ENCODE measurements at places on chromosomes 7 and 10.

DNA sequence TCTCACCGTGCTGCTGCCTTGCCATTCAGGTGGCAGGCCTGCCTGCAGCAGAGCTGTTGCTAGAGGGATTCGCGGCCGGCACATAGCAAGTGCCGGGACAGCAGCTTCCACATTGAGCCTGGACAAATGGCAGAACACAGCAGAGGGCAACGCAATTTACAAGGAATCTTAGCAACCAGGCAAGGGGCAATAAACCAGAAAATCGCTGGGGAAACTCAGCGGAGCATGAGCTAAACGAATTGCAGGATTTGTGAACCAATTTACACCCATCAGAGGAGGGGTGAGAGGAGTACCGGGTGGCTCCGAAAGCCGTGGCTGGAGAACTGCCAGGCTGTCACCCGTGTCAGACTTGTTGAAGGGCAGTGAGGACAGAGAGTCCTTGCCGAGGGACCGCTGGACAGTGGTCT is 58.6 kb upstream of the LOXL4 start:
- no peak for DNase-seq

- DNase-seq: no peak
These were observed 29.4 kb upstream of the ANLN start for GRCh38 chr7:36360244-36360643.

- DNase-seq: no peak
These were observed 114.7 kb downstream of the RPS24 start for GRCh38 chr10:78148216-78148960.

DNA sequence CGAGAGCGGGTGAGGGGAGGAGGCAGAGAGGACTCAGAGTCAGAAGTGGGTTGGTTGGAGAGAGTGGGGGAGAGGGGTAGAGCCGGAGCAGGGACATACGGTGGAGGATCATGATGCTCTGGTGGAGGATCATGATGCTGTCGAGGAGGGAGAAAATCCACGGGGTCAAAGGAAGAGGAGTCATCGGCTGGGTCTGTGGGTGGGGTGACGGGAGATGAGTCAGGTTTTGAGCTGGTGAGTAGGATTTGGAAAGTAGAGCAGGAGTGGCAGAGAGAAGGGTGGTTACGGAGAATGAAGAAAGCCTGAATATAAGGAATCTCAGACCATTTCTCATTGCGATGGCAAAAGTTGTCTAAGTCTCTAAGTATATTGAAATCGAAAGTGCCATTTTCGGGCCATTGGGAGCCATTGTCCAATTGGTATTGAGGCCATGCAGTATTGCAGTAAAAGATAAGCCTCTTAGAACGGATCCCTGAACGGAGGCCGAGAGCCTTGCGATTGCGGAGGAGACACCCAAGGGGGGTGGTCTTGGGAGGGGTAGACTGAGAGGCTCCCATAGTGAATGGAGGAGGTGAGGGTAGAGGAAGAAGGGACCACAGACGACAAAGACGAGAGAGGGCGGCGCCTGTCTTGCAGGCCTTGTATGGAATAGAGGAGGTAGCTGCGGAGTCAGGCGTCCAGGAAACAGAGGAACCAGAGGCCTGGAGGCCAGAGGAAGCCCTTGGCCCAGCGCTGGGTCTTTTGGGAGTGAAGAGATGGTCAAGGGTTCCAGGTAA is 23.8 kb downstream of the SCIN start:
- no peak for DNase-seq

DNA sequence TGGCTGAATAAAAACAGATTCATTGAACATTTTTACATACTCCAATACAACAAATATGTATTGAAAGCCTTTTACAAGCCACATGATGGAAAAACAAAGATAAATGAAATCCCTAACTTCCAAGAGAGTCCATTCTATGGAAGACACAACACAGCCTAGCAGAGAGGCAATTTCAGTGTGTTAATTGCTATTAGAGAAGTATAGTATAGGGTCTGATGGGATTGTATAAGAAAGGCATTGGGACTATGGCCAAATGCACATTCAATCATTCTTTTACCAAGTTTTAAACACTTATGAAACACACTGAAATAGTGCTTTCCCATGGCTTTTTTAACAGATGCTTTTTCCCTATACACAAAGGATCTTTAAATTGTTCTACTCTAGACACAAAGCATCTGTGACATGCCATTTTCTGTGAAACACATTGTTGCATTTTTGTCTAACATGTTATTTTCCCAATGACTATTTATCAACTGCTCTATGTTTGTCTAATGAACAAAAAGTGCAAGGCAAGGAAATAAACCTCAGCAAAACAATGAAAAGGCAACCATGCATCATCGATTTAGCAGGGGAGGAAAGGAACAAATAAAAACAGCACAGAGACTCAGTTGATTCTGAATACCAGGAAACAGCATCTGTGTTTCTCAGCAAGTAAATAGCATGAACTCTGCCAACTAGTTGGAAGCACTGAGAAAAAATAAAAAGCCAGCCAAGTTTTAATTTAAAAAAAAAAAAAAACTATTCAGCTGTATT is 42.4 kb upstream of the PHYHIPL start:
- DNase-seq: no peak

- no peak for DNase-seq
These were observed 763.6 kb downstream of the PHTF2 start for GRCh38 chr7:78562191-78562590.

GRCh38 chr10:131621784-131622624 is 278.8 kb upstream of the PPP2R2D start:
- peak; percentile 17 for DNase-seq

- no peak for DNase-seq
These were observed 77.6 kb upstream of the ZMIZ1 start for GRCh38 chr10:78991187-78991586.

DNA sequence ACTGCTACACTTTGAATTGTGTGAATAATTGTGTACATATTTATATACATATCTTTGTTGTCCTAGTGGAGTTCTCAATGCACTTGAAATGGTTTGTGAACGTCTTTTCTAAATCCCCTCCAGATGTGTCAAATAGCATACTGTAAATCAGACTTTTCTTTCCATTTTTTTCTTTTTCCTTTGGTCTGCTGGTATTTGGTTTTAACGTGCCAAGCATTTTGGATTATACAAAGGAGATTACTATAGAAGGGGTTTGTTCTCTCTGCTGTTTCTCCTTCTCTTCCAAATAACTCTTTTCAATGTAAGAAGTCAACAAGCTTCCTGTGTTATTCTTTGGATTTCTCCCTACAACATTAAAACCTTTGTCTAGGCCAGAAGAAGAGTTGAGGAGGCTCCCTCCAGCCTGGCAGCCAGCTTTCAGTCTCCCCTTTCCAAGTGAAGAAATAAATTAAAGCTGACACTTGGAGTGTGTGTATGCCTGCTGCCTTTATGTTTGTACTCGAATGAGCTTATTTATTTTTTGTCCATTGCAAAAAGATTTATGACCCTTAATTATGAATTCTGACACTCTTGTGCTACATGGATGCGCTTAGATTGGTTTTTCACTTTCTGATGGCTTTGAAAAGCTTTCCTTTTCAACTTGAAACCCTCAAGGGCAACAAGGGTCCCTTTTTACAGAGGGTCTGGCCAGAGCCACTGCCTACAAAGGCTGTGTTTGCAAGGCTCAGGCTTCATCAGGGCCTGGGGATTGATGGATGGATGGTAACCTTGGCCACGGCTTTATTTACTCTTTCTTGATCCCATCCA is 107.8 kb downstream of the RAB18 start:
- DNase-seq: no peak

- no peak for DNase-seq
These were observed 132.9 kb upstream of the ZMIZ1 start for GRCh38 chr10:78935697-78936407.

DNA sequence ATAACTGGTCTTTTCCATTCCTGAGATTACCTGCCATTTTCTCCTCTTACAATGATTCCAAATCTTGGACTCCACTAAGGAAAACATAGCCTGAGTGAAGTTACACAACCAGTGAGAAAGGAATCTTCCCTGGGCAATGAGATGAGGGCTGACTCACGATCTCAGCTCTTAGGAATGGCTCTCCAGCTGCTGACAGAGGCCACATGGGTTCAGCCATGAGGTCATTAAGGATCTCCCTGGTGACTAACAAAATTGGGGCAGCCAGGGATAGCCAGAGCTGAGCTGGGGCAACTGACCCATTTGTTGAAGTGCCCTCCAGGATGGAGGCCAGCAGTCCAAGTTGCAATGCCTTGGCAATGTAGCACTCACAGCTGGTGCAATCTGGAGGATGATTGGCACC is 78.7 kb upstream of the MKLN1 start:
- DNase-seq: no peak

GRCh38 chr10:368579-369220 is 233.4 kb downstream of the ZMYND11 start:
- DNase-seq: no peak

DNA sequence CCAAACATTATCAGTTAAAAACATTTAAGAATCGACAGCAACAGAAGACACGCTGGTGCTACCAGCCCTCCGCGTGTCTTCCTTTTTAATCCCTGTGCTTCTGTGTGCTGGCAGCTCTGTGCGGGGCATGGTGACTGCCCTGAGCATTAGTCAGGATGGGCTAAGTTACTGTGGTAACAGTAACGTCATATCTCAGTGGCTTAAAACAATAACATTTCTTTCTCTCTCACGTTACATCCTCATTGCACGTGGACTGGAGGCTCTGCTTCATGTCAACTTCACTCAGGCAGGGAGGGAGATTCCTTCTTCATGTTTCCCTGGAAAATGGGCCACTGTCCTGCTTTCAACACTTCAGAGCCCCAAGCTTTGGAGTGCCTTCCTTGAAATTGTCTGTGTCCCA is 378.5 kb downstream of the CCSER2 start:
- DNase-seq: no peak

- DNase-seq: no peak
These were observed 48.6 kb downstream of the CAMK1D start for GRCh38 chr10:12397941-12398340.

DNA sequence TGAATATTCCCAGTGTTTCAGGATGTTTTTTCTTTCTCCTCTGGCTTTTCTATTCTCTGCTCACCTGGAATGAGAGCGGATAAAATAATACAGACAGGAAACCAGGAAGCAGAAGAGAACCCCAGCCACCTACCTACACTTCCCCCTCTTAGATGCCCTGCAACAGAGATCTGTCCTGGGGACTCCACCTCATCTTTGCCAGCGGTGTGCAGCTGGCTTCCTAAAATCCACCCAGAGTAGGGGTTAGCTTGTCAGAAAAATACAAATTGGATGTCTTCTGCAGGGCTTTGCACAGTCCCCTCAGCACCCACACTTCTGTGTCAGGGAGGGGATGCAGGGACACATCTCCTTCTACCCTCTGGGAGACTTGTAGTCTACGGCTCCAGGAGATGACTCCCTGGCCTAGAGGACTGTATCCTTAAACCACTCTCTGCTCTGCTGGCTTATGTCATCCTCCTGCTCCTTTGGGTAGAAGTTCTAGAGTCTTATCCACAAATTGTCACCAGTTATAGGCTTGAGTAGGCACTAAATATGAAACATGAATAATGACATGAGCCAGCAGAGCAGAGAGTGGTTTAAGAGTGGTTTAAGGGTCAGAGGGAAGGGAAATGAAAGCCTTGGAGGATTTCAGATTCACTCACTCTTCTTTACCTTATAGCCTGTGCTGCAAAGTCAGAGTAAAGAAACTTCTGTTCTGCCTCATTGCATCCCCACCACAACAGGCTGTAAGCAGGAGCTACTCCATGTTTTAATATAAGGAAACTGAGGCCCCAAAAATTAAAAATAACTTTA is 749.4 kb downstream of the AUTS2 start:
- DNase-seq: no peak

DNA sequence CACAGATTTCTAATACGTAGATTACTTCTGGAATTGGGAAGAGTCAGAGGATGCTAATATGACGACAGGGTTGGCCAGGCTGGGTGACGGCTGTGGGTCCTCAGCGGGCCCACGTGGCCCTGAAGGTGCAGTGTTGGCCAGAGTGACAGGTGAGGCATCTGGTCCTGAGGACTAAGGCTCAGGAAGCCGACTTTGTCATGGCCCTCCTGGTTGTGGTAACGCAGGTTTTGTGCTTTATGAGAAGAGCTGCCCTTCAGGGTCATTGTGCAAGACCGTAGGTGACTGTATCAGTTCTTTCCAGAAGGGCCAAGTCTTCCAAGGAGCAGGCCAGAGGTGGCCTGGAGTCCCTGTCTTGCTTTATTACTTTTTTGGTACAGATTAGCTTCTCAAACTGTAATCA is 2.5 kb downstream of the EIF3B start:
- DNase-seq: no peak

- no peak for DNase-seq
These were observed 506.4 kb upstream of the C7orf33 start for GRCh38 chr7:148084138-148084537.

GRCh38 chr7:129664029-129665012 is 52.8 kb downstream of the NRF1 start:
- DNase-seq: no peak

GRCh38 chr10:30151581-30152389 is 92.4 kb upstream of the JCAD start:
- DNase-seq: peak; percentile 49

GRCh38 chr7:134854816-134855215 is 75.4 kb downstream of the CALD1 start:
- DNase-seq: no peak

DNA sequence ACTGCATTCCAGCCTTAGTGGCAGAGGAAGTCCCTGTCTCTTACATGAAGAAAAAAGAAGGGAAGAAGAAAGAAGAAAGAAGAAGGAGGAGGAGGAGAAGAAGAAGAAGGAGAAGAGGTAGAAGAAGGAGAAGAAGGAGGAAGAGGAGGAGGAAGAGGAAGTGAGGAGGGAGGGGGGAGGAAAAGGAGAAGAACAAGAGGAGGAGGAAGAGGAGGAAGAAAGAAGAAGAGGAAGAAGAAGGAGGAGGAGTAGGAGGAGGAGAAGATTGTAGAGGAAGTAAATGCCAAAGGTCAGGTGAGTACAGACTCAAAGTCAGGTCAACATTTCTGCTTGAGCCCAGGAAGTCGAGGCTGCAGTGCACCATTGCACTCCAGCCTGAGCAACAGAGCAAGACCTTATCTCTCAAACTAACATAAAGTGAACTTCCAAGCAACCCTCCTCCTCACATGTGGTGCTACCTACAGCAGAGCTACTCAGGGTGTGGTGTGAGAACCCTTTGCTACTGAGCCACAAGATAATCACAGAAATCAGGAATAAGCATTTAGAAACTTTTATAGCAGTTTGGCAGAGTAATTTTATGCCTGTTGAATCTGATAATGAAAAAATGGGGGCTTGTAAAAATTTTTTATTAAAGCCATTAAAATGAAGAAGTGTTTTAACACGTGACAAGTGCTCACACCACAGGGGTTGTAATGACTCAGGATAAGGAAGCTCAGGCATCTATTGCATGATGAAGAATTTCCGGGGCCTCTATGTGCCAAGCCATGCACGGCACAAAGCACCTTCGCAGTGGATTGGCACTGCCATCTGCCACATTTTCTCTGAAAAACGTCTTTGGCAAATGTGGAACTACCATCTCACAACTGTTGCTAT is 224.9 kb upstream of the AUTS2 start:
- DNase-seq: no peak

DNA sequence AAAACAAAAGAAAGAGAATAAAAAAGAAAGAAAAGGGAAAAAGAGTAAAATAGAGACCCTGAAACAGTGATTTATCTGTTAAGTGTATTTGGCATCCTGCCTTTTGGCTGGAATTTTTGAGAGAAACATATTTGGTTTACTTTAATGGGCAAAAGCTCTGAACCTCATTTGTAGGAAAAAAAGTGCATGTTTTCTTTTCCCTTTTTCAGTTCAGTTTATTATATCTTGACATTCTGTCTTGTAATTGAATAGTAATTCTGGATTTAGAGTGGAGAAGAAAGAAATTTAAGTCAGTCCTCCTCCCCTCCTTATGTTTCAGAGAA is 69.5 kb downstream of the ARID5B start:
- DNase-seq: no peak
